ENCODE measurements at places on chromosomes 2 and 18.

GRCh38 chr2:121242976-121243375, 42.0 kb downstream of the TFCP2L1 start:
- DNase-seq = no peak

DNA sequence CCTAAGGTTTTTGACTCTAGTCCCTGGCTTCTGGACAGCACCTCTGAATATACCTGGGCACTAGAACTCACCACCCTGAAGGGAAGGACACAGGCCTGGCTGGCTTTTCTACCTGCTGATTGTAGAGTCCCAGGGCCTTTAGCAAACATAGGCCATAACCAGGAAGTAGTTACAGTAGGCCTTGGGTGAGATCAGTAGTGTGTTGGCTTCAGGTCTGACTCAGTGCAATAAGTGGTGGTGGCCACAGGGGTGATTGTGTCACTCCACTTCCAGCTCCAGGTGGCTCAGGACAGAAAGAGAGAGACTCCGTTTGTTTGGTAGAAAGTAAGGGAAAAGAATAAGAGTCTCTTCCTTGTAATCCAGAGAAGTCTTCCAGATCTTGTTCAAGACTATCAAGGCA, 101.7 kb upstream of the LGALSL start:
- no peak for DNase-seq

- no peak for DNase-seq
Measured at GRCh38 chr18:45201489-45201888, 413.8 kb upstream of the SLC14A2 start.

GRCh38 chr2:239706367-239706766, 305.5 kb upstream of the HDAC4 start:
- DNase-seq = no peak

DNA sequence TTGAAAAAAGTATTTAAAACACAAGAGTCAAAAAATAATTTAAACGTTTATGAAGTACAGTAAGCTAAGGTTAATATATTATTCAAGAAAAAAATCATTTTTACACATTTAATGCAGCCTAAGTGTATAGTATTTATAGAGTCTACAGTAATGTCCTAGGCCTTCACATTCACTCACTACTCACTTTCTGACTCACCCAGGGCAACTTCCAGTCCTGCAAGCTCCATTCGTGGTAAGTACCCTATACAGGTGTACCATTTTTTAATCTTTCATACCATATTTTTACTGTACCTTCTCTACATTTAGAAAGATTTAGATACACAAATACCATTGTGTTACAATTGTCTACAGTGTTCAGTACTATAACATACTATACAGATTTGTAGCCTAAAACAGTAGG, 20.9 kb upstream of the RPRD1A start:
- DNase-seq = no peak

DNA sequence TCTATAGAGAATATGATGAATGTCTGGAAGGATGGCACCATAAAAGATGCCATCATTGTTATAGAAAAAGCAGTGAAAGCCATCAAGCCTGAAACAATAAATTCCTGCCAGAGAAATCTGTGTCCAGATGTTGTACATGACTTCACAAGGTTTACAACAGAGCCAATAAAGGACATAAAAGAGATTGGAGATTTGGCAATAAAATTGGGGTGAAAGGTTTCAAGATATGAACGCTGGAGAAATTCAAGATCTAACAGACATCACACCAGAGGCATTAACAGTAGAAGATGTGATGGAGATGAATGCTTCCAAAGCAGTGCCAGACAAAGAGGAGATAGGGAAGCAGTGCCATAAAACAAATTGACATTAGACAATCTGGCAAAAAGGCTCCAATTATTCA, 518.8 kb upstream of the ACVR2A start:
- no peak for DNase-seq

- DNase-seq = no peak
Measured at GRCh38 chr2:234996941-234997270, 45.1 kb downstream of the SH3BP4 start.

GRCh38 chr2:229903037-229903436, 18.8 kb downstream of the TRIP12 start:
- no peak for DNase-seq

- no peak for DNase-seq
Measured at GRCh38 chr2:235232449-235233433, 261.1 kb upstream of the AGAP1 start.

- no peak for DNase-seq
Measured at GRCh38 chr18:58609536-58609993, 19.3 kb downstream of the ALPK2 start.

GRCh38 chr2:69481421-69481820, 44.2 kb upstream of the NFU1 start:
- DNase-seq = no peak

DNA sequence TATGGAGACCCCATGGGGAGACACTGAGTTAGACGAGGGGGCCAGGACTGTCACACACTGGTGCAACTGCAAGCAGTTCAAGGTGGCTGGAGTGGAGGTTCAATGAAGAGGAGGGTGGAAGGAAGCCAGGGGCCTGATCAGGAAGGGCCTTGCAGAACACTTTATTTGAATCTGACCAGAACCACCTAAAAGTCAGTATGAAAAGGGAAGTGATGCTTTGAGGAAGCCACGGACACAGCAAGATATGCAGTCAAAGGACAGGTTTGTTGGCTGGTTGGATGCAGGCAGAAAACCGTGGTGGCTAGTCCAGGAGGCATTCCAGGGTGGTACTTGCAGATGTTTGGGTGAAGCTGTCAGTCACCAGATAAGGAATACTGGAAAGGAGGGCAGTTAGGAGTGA, 3.5 kb upstream of the FAM124B start:
- no peak for DNase-seq

GRCh38 chr2:120393456-120393855, 47.5 kb downstream of the INHBB start:
- DNase-seq = peak; percentile 2

DNA sequence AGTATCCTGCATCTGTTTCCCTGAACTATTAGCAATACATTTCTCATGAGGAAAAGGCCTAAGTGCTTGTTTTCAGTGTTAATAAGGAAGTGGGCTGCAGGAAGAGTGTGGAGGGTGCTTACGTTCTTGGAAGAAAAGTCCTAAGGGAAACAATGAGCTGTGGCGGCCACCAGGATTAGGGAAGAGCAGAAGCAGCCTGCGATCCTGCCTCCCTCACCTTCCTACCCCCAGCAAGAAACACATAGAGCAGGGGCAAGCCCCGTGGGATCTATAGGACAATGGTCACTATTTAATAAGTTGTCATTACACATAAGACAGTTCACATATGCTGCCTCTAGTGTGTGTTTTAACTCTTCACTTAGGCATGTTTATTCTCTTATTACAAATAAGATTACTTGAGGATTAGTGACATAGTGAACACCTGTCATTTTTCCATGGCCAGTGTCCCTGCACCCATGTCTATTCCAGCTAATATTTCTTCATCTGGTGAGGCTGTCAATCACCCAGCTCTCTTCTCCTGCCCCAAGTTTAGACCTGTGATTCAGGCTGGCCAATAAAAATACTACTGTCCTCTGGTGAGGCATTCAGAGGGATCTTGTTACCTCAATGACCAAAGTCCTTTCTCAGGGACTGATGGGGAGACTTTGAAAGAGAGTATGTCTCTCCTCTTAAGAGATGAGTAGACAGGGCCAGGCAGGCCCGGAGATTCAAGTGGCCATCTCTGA, 510.9 kb upstream of the CELF4 start:
- no peak for DNase-seq

DNA sequence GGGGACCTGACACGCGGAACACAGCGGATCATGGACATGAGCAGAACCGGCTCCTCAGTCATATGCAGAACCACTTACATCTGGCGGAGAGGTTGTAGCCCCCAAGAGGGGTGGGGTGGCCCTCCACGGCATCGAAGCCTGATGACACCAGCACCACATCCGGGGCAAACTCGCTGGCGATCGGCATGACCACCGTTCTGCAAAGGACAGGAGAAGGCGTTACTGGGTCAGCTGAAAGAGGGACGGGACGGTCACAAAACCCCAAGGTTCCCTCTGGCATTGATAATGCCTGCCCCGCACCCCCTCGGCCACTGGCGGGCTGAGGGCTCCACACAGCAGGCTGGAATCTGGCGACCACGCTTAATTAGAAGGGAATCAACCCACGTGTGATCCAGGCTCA, 220.5 kb downstream of the TWIST2 start:
- no peak for DNase-seq

DNA sequence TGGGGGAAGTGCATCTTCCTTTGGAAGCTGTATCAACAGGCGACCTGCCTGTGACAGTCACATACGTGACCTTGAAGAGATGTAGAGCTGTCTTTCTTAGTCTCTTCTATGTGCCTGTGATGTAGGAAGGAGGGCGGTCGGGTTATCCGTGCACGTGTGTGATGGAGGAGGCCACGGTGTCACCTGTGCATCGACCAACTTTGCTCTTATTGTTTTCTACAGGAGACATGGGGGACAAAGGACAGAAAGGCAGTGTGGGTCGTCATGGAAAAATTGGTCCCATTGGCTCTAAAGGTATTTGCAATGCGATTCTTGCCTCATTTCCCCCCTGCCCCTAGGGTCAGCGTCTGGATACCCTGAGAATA, 20.7 kb upstream of the ALLC start:
- no peak for DNase-seq

GRCh38 chr18:51361130-51361860, 163.8 kb upstream of the MEX3C start:
- no peak for DNase-seq

GRCh38 chr2:64120928-64121327, 23.3 kb downstream of the PELI1 start:
- no peak for DNase-seq

- no peak for DNase-seq
Measured at GRCh38 chr2:29329899-29330298, 214.7 kb downstream of the CLIP4 start.

GRCh38 chr2:203164311-203164935, 74.4 kb upstream of the CYP20A1 start:
- DNase-seq = no peak
